Stimulated activated CD4-positive, alpha-beta T cell treated with anti-CD3 and anti-CD28 coated beads, TNF-alpha, amount 100 ng/mL, for 1 hour (primary cell): ENCODE measurements at places on chromosomes 16 and 17.

DNA sequence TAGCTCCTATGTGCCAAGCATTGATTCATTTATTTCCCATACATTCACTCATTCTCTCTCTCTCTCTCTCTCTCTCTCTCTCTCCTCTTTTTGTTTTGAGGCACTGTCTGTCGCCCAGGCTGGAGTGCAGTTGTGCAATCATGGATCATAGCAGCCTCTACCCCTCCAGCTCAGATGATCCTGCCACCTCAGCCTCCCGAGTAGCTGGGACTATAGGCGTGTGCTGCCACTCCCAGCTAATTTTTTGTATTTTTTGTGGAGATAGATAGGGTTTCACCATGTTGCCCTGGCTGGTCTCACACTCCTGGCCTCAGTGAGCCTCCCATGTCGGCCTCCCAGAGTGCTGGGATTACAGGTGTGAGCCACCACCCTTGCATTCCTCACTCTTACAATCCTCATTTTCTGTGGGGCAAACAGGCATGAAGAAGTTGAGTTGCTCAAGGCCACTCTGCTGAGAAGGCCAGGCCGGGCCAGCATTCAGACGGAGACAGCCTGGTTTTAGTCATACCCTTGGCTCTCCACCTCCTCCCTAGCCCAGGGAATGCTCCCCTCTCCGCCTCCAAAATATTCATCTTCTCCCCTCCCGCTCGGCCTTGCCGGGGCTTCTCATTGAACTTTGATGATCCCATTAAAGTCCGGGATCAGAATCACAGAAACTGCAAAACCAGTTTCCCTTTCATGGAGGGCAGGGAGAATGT, 765 bp upstream of the PRM2 start:
- DNase-seq = no peak

DNA sequence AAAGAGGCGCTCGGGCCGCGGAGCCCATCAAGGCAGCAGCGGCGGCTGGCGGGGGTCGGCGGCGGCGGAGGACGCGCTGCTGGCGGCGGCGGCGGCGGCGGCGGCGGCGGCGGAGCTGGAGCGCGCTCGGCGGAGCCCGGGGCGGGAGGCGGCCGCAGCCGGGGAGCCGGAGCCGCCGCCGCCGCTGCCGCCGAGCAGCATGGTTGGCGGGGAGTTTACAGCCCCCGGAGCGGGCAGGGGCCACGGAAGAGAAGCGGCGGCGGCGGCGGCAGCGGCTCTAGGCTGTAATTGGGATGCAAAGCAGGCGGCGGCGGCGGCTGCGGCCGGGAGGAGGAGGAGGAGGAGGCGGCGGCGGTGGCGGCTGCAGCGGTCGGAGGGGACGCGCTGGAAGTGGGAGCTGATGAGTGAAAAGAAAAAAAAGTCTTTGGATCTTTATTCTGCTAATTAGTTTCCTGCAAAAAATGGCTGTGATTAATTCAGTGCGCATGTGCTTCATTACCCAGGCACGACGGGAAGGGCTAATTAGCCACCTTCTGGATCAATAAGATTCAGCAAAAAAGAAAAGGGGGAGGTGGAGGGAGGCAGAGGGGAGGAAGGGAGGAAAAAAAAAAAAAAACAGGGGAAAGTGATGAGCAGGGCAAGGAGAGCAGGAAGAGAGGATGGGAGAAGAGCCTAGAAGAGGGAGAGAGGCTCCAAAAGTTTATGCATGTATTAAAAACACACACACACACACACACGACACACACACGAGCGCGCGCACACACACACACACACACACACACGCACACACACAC, 10.9 kb upstream of the ZFHX3 start:
- DNase-seq = no peak

- no peak for DNase-seq
Measured at GRCh38 chr16:20956319-20956718, 55.7 kb downstream of the LYRM1 start.

GRCh38 chr16:27346819-27347218, 33.0 kb downstream of the IL4R start:
- DNase-seq = no peak

DNA sequence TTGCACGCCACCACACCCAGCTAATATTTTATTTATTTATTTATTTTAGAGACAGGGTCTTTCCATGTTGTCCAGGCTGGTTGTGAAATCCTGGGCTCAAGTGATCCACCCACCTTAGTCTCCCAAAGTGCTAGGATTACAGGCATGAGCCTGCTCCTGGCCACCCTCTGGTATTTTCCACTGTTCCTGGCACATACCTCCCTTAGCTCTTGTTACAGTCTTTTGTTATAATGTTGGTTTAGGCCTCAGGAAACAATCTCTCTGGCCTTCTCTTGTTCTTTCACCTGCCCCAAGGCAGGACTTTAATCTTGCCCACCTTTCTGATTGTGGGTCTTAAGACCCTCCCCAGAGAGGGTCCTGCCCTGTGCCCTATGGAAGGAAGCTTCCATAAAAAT, 3.6 kb upstream of the CYTH1 start:
- no peak for DNase-seq

DNA sequence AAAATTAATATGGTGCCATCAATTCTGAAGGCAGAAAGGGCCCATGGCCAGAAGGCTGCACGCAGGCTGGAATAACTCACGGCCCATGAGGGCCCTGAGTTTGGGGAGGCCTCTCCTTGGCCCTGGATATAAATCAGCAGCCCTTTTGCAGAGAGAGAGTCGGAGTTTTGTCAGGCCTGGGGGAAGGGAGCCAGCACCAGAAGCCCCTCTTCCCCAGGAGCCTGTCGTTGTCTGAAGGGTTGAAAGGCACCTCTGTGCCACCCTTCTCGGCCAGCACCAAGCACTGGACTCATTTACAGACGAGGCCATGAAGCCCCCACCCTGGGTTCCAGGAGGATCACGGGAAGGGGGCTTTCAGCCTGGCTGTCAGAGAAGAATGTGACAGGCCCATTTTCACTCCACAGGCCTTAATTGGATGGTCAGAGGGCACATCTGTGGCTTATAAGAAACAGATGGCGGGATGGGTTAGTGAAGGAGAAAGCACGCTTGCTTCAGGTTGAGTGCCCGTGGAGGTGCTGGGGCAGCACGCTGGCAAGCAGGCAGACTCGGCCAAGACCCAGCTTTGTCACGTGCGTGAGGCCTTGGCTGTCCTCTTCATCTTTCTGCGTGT, 140.6 kb downstream of the CLEC16A start:
- no peak for DNase-seq
